ENCODE measurements at places on chromosomes 12 and 14.
A peak's percentile ranks its signal among the peaks of the same experiment; 100 is the strongest.

- DNase-seq = peak; percentile 91
Measured at GRCh38 chr12:113040722-113041171, 15.8 kb upstream of the DTX1 start.

DNA sequence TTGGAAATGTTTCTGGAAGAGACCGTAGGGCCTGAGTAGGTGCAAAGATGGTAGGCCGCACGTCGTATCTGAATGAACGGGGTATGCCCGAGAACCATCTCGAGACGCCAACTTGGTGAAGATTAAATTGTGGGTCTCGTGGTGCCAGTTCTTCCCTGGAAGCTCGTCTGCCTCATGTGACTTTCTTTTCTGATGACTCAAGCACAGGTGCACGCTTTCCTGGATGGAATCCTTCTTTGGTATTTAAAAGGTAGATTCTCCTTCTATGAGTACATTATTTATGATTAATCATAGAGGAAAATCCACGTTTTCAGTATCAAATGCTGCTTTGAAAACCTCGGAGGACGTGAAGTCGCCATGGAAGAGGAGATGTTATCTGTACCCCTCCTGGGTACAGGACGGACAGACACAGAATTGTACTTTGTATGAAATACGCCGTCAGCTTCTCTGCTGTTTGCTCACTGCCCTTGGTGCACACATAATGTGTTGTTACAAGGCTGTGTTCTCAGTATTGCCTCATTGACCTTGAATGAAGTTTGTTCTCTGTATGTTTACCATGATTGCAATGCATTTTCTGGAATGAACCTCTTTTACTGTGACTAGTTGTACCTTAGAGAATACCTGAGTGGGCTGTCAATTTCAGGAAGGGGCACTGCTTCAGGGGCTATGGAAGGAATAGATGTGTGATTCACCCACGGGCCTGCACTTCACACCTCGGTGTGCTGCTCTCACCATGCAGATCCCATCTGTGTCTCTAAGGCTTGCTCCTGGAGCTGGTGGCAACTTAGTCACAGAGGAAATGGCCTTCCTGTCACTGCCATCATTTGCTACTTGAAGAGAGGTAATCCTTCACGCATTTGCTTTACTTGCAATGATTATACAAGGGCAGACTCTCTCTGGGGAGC is 137.3 kb upstream of the RTL1 start:
- DNase-seq = no peak

GRCh38 chr12:7144414-7145120 is 14.4 kb downstream of the CLSTN3 start:
- DNase-seq = no peak

- no peak for DNase-seq
Measured at GRCh38 chr14:82412545-82412944, 878.9 kb upstream of the SEL1L start.

GRCh38 chr12:108691998-108692808 is 39.1 kb downstream of the CORO1C start:
- no peak for DNase-seq

GRCh38 chr12:94732367-94732990 is 82.1 kb upstream of the TMCC3 start:
- no peak for DNase-seq

DNA sequence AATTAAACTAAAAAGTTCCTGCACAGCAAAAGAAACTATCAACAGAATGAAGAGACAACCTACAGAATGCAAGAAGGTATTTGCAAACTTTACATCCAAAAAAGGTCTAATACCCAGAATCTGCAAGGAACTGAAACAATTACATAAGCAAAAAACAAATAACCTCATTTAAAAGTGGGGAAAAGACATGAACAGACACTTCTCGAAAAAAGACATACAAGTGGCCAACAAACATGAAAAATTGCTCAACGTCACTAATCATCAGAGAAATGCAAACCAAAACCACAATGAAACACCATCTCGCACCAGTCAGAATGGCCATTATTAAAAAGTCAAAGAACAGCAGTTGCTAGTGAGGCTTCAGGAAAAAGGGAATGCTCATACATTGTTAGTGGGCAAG is 15.2 kb downstream of the PDE6H start:
- no peak for DNase-seq

- no peak for DNase-seq
Measured at GRCh38 chr12:52871291-52872039, 22.7 kb upstream of the KRT78 start.

GRCh38 chr14:49857427-49858003 is 4.9 kb upstream of the NEMF start:
- DNase-seq = no peak

GRCh38 chr12:26786491-26786864 is 46.5 kb downstream of the ITPR2 start:
- no peak for DNase-seq

DNA sequence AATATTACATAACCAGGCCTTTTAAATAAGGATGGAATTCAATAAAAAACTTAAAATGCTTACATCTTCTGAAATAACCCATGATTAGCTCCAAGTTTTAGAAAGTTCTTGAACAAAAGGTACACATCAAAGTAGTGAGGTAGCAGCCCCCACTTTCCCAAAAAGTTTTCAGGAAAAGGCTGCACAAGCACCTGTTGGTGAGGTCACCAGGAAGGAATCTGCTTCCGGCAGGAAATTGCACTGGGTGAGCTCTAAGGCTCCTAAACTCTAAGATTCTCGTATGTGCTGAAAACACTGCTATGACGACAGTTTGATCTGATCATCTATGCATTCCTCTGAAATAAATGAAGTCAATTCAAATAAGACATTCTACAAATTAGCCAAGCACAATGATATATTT is 34.3 kb upstream of the TTC7B start:
- DNase-seq = no peak

DNA sequence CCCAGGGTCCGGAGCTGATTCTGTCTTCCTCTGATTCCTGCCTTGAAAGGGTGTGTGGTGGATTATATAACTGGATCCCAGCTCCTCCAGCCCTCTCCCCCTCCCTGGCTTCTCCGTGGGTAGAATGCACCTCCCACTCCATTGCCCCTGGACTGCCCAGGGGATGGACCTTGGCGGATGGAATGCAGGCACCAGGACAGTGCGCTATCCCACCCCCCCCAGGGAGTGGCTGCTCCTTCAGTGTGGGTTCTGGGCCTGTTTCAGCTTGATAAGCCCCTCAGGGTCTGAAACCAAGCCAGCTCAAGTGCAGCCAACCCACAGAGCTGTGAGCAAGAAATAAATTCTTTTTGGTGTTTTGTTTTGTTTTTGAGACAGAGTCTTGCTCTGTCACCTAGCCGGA is 112.4 kb upstream of the TMEM132D start:
- no peak for DNase-seq

DNA sequence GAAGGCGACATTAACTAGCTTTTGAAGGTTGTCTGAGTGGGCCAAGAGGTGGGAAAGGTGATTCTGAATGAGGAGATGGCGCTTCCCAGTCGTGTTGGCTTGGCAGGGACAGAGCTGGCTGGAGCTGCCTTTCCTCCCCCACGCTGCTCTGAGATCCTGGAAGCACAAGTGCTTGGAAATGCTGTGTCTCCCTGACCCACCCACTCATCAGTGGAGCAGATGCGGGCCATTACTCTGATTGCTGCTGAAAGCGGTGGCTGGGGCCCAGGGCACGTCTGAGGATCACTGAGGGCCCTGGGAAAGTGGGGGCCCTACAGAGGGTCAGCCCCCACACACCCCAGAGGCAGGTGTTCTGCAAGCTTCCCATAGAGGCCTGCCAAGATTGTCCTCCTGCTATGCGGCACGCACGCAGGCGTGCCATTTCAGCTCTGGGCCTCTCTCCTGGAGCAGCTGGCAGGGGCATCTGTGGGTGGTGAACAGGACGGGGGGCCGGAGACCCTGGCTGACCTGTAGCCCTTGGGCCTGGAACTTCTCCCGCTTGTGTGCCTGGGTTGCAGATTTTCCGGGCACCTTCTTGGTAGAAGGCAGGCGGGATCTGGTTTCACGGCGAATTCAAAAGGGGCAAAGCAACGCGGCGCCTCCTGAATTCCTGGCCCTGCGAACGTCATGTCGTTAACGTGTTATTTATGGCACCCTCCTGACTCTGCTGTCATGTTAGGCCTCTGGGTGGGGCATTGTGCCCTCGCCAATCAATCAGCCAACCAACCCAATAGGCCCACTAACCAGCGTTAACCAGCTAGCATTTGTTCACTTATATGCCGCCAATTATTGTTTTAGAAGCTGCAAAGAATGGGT is 133.8 kb upstream of the TBX3 start:
- no peak for DNase-seq

DNA sequence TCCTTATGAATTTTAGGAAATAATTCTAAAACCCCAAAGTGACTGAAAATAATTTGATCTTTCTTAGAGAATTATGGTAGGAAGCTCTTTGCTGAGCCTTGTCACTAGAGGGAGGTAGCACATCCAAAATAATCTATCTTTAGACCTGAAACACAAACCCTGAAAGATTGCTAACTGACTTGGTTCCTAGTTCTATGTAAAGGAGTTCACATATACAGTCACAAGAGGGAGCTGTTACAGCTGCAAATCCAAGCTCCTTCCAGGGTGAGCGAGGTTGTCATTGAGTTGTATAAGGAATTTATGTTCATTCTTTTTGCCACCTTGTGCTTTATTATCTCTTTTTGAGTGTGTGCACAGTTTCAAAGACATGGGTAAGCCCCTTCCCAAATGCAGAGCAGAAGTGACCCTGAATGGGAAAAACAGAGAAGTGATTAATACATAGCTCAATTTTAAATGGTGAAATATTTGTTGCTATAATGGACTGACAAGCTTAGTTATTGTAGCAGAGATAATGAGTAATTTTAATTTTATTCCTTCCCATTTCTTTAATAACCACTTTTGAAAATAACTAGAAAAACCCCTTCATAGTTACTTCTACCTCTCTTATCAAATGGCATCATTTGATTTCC is 387.9 kb downstream of the DAD1 start:
- DNase-seq = no peak

GRCh38 chr12:92297932-92298696 is 152.5 kb upstream of the BTG1 start:
- DNase-seq = no peak

DNA sequence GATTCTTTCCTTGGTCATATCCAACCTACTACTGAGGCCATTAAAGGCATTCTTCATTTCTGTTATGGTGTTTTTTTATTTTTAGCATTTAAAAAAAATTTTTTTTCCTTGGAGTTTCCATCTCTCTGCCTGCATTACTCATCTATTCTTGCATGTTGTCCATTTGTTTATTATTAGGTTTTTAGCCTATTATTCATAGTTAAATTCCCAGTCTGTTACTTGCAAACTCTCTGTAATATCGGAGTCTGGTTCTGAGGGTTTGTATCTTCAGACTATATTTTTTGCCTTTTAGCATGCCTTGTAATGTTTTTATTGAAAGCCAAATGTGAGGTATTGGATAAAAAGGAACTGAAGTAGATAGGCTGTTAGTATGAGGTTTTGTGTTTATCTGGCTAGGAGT is 284.3 kb downstream of the FUT8 start:
- DNase-seq = no peak

DNA sequence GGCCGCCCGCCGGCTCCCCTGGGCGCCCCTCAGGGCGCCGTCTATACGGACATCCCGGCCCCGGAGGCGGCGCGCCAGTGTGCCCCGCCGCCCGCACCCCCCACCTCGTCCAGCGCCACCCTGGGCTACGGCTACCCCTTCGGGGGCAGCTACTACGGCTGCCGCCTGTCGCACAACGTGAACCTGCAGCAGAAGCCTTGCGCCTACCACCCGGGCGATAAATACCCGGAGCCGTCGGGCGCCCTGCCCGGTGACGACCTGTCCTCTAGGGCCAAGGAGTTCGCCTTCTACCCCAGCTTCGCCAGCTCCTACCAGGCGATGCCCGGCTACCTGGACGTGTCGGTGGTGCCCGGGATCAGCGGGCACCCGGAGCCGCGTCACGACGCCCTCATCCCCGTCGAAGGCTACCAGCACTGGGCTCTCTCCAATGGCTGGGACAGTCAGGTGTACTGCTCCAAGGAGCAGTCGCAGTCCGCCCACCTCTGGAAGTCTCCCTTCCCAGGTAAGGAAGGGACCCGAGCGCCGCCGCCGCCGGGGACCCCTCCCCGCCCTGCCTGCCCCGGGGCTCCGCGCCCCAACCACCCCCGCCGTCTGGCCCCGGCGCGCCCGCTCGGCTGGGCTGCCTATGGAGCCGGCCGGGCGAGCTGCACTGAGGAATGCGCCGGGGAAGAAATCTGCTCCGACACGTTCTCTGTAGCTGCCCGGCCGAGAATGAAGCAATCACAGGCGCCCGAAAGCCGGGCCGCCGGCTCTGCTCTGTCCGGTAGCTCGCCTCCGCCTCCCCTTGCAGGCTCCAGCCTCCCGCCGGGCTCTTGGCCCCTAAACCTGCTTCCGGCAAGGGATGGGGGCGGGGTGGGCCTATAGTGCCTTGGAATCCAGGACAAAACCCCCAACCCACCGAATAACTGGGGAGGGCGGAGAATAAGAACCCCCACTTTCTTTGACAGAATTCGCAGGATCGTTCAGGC is 794 bp downstream of the HOXC13 start:
- no peak for DNase-seq

GRCh38 chr12:89863493-89863938 is 154.9 kb upstream of the ATP2B1 start:
- DNase-seq = no peak

- peak; percentile 89 for DNase-seq
Measured at GRCh38 chr12:53381731-53382630, 2.0 kb downstream of the SP1 start.

DNA sequence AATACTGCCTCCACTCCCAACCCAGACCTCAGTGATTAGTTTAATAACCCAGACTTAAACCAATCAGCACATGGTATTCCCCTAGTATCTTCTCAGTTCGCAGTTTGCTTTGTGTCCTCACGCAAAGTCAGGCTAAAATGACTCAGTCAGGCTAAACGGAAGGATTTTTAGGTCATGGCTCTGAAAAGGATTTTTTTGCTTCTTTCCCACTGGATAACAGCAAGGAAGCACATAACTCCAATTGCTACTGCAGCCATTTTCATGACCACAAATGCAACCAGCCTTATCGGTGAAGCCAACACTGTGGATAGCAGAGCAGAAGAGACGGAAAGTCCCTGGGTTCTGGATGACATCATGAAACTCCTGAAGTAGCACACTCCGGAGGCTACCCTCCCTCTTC is 67.7 kb downstream of the ZC3H14 start:
- no peak for DNase-seq

GRCh38 chr12:48716493-48717251 is at the start of gene CCNT1:
TSS of gene CCNT1 (minus strand) at chr12:48716707. CDS start at chr12:48716675, 32 bp downstream.
- DNase-seq = peak; percentile 97

GRCh38 chr14:51251486-51251885 is 11.4 kb downstream of the TMX1 start:
- DNase-seq = no peak

DNA sequence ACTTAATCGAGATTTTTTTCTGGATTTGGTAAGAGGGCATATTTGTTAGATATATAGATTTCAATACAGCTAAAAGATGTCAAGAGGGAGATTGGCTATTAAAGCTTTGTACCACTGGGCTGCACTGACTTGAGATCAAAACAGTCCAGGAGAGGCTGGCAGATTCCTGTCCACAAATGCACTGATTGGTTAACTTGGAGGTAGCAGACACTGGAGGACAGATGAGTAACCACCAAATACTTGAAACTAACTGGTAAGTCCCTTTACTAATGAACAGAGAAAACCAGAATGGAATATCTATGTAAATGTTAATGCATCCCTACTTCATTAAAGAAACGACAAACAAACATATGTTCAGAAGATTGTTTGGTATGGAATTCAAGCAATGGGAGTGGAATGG is 416.6 kb downstream of the LRIG3 start:
- no peak for DNase-seq
